ENCODE measurements at places on chromosomes 12 and 14.

DNA sequence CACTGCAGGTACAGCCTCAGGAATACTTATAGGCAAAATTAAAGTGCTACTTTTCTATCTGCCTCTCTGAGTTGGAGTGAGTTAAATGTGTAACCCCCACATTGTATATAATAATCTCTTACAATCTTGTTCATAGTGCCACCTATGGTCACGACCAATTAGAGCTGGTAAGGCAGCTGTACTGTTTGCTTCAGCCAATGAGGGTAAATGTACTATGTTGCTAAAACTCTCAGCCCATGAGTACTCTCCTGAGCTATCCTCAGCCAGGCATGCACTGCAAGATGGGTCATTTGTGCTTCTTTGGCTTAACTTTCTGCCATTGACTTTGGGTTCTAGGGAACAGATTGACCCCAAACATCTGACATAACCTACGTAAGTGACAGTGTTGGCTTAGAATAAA lies 15.0 kb upstream of the MDM2 start:
- DNase-seq, result peak; percentile 62

GRCh38 chr14:91674911-91675310 lies 57.0 kb downstream of the CATSPERB start:
- DNase-seq, result no peak

GRCh38 chr12:31772685-31773222 lies 43.9 kb upstream of the AMN1 start:
- peak; percentile 44 for DNase-seq

GRCh38 chr12:2194571-2194970 lies 141.8 kb downstream of the CACNA1C start:
- no peak for DNase-seq

DNA sequence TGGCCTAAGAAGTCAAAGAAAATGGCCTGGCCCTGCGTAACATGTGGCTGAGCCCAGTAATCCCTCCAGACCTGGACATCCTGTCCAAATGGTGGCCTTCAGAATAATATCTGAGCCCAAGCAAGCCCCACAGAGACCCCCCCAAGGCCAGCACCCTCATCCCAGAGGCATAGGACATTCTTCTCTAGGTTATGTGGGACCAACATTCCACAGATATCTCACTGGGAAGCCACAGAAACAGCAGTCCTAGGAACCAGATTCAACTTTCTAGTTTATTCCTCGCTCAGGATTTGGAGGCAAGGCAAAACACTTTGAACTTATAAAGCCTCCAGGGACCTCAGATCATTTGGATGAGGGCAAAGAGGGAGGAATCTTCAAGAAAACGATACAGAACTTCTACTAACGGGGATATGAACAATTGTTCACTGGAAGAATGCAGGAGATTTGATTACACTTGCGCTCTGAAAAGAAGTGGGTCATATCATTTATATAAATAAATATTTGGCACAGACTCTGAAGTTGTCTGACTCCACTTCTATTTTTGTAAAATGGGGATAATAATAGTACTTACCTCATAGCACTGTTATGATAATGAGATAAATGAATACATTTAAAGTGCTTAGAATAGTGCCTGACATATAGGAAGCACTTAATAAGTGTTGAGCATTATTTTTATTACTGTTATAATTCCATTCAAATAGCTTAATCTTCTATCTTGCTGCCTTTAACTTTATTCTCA lies 171.5 kb downstream of the NUAK1 start:
- DNase-seq, result no peak

- DNase-seq, result no peak
Observed at GRCh38 chr12:32265951-32266350, 133.4 kb upstream of the FGD4 start.

- no peak for DNase-seq
Observed at GRCh38 chr12:9936591-9936990, 4.4 kb upstream of the CLEC2A start.

DNA sequence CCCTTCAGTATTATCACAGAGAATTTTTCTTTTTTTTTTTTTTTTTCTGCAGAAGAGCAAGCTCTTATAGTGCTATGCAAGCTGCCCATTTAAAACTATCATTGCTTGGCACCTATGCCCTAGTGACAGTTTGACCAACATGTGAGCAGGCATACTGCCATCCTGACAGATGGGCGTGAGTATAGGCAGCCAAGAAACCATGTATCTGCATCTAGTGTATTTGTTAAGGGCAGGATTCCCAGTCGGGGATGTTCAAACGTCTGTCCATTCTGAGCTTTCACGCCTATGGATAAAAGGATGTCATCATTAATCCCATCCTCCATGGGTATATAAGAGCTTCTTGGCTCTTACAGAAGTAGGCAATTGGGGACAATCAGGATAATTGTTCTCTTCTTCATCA lies 8.8 kb downstream of the VRK1 start:
- DNase-seq, result no peak

DNA sequence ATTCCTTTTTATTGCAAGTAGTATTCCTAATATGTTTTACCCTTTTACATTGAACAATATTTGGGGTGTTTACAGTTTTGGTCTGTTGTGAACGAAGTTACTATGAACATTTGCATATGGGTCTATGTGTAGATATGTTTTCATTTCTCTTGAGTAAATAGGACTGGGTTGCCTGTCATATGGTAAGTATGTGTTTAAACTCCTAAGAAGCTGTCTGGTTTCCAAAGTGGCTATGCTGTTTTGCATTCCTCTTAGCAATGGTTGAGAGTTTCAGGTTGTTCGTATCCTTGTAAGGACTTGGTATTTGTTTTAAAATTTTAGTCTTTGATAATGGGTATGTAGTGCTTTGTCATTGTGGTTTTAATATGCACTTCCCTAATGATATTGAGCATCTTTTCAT lies 6.3 kb downstream of the METAP2 start:
- peak; percentile 12 for DNase-seq

DNA sequence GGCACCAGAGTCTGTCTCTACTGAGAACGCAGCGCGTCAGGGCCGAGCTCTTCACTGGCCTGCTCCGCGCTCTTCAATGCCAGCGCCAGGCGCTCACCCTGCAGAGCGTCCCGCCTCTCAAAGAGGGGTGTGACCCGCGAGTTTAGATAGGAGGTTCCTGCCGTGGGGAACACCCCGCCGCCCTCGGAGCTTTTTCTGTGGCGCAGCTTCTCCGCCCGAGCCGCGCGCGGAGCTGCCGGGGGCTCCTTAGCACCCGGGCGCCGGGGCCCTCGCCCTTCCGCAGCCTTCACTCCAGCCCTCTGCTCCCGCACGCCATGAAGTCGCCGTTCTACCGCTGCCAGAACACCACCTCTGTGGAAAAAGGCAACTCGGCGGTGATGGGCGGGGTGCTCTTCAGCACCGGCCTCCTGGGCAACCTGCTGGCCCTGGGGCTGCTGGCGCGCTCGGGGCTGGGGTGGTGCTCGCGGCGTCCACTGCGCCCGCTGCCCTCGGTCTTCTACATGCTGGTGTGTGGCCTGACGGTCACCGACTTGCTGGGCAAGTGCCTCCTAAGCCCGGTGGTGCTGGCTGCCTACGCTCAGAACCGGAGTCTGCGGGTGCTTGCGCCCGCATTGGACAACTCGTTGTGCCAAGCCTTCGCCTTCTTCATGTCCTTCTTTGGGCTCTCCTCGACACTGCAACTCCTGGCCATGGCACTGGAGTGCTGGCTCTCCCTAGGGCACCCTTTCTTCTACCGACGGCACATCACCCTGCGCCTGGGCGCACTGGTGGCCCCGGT lies at the start of gene PTGDR:
PTGDR (plus strand) TSS at position 198 of the 778 bp plus-strand sequence; CDS start at position 315, 117 bp downstream.
- no peak for DNase-seq

- DNase-seq, result no peak
Observed at GRCh38 chr12:62694632-62695031, 228.0 kb downstream of the MON2 start.

- DNase-seq, result no peak
Observed at GRCh38 chr12:131463174-131463573, 247.7 kb upstream of the SFSWAP start.

- no peak for DNase-seq
Observed at GRCh38 chr12:96912261-96912660, 5.2 kb downstream of the NEDD1 start.

DNA sequence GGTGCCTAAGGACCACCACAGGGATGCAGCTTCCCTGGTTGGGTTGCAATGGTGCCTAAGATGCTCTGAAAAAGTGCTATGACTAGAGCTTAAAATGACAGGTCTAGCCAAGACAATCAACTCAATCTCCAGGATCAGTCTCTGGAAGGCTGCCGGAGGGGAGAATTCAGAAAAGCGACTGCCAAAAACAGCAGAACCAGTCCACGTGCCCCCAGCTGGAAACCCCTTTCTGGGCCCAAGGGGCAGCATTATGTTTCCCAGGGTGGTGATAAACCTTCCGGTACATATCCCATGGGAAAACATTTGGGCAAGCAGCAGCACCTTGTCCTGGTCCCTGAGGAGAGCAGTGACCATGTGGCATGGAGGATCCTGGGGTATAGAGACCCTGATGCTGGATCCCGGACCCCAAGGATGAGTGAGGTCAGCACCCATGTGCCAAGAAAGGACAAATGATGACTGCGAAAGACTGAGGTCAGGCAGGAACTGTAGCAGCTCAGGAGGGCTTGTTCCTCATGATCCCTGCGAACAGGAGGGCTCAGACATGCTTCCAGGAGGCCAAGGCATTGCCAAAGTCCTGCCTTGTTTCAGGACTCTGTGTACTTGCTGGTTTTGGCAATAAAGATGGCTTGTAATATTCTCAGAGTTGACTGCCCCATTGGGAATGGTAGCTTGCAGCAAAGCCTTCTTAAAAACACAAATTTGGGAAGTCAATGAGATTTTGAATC lies 49.9 kb upstream of the LTBP2 start:
- no peak for DNase-seq

DNA sequence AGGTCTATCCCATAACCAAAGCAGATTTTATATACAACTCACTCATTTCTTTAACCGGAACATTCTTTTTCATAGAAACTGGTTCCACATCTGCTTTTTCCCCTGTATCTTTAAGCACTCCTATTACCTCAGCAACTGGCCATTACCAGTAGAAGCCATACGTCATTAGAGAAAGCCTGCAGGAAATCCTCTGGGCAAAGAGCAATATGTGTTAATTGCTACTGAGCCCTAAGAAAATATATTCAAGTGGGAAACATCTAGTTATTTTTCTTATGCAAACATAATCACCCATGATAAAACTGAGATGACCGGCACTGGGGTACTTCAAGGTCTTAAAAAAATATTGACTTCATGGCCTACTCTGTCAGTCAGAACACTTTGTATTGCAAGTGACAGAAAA lies 28.2 kb upstream of the CPSF6 start:
- peak; percentile 35 for DNase-seq

GRCh38 chr12:109489016-109489954 lies 11.9 kb downstream of the UBE3B start:
- no peak for DNase-seq

DNA sequence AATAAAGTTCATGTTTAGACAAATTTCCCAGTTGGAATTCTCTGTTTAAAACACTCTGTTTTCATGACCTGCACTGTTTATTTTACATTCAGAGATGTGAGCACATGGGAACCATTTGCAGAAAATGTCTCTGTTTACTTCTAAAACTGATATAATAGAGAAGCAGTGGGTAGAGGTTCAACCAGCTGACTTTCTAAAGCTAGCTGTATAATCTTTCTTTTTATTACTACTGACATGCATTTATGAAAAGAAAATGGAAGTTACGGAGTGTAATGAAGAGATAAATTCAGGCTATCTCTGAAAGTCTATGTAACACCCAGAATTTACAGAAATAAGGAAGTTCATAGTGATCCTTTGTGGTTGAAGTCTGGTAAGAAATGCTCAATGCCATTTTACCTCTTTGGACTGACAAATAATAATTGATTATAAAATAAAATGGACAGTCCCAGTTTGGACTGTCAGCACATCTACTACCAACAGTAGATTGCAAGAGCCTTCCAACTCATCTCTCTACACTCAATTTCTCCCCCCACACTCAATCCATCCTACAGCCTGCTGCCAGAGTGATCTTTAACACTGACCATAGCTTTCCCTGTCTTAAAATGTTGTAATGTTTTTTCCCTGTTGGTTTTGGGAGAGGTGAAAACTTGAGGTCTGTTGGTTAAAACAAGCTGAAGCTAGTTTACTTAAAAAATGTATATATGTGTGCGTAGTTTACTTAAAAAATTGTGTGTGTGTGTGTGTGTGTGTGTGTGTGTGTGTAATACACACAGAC lies 137.4 kb downstream of the AEBP2 start:
- DNase-seq, result no peak

- no peak for DNase-seq
Observed at GRCh38 chr14:23145794-23146350, 26.8 kb upstream of the CEBPE start.

- DNase-seq, result no peak
Observed at GRCh38 chr12:68393417-68393816, 61.3 kb upstream of the MDM1 start.

DNA sequence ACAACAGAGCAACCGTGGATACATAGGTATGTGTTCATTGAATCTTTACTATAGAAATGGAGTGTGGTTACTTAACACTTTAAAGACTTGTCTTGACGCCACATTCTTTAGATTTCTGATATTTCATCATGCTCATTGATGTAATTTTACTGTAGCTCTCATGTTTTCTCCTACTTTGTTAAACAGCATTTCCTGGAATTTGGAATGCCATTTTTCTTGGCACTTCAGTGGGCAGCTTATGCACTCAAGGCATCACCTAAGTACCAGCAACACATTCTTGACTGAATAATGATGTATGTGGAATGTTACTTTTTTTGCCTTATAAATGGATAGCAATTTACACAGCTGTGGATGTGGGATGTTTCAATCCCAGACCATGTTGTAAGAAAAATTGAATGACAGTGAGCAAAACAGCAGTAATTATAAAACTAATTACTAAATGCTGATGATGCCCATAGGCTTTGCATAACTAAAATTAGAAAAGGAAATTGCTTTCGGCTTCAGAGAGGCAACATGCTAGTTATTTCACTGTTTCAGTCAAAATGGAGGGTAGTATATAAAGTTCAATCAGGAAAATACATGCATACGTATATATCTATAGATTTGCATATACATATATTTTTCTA lies 298.5 kb downstream of the NPAS3 start:
- no peak for DNase-seq

- no peak for DNase-seq
Observed at GRCh38 chr12:112988224-112988623, 9.9 kb downstream of the OAS2 start.

- DNase-seq, result no peak
Observed at GRCh38 chr14:68522510-68523325, 270.1 kb downstream of the ZFP36L1 start.

Measured in DMS53 (cell line).